T-helper 1 cell (primary cell): ENCODE measurements at places on chromosomes 2 and 18.

DNA sequence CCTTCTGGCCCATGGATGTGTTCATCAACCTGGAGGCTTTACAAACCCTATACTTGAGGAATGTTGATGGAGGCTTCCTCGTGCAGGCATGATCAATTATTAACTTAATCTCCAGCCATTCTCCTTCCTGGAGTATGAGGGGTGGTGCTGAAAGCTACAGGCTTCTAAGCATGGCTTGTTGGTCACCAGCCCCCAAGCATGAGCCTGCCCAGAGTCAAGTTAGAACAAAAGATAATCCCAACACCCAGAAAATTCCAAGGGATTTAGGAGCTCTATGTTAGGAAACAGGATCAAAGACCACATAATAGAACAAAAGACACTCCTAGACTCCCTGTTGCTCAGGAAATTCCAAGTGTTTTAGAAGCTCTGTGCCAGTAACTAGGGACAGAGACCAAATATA lies 63.1 kb downstream of the FAM171B start:
- DNase-seq = no peak

- no peak for DNase-seq
Observed at GRCh38 chr2:181308766-181309515, 148.2 kb upstream of the ITGA4 start.

DNA sequence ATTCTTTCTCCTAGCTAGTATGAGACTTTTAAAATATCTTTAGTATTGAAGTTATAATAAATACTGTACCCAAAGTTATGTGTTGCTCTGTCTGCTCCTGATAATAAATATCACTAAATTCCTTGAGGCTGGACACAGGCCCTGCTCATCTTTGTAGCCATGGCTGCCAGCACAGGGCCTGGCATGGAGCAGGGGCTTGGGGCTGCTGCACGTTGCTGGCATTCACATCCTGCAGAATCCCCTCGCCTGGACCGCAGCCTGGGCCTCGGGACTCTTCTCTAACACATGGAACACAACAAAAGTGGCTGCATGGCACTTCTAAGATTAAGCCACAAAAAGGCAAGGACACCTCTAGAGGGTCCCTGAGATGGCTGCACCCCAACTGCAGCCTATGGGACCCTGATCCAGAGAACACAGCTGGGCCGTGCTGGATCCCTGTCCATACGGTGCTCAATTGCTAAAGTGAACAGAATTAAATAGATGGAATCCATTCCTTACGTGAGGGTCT lies 477.5 kb upstream of the MYT1L start:
- DNase-seq = no peak

DNA sequence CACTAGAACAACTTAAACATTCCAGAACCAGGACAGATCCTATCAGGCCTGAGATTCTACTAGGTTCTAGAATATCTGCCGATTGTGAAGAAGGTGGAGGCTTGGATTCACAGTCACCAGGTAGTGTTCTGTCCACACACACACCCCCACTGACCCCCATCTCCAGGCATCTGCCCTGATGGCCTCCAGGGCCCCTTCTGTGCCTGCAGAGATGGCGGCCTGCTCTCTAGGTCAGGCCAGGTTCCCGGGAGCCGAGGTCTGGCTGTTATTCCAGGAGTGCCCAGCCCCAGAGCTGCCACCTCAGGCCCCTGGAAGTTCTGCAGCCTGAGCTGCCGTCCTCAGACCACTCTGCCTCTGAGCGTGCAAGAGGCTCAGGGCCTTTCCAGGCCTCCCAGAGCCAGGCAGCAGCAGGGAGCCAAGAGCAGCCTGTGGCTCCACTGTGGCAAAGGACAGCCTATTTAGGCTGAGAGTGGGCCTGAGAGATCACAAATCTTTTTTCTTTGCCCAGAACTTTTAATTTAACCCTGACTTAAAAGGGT lies 96.2 kb upstream of the ASAP2 start:
- DNase-seq = no peak

- DNase-seq = no peak
Observed at GRCh38 chr2:17617955-17618354, 77.5 kb downstream of the VSNL1 start.

- DNase-seq = no peak
Observed at GRCh38 chr2:172968061-172968469, 107.6 kb upstream of the MAP3K20 start.

DNA sequence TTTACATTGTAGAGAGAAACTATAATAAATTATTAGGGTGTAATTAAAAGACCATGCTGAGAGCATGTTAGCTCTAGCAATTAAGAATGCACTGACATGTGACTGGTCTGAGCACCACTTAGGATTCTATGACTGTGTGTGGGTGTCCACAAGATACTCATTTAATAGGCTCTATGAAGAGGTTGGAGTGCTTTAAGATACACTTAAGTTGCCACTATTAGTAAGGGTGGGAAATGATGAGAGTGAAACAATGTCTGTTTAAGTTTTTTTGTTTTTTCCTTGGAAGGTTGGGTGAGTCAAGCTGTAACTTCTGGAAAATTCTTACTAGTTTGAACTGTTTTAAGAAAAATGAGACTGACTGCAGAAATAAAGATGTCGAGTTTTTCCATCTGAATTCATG lies 1.8 kb upstream of the FAP start:
- no peak for DNase-seq

DNA sequence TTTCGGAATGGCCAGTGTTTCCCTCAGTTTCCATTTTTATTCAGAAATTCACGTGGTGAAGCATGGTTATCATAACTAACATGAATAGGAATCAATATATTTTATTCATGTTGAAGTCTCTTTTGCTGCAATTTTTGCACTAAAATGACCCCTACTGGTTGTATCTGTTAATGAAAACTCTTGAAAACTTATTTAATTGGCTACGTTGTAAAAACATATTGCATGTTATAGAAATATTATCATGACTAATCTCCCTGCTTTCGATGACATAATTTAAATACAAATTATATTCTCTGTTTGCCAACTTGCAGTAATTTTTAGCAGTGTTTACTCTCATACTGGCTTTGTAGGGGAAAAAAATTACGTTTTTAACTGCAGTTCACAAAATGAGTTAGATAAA lies 3.5 kb downstream of the CRIM1 start:
- DNase-seq = no peak

- no peak for DNase-seq
Observed at GRCh38 chr18:13811993-13812392, 12.0 kb upstream of the MC5R start.

DNA sequence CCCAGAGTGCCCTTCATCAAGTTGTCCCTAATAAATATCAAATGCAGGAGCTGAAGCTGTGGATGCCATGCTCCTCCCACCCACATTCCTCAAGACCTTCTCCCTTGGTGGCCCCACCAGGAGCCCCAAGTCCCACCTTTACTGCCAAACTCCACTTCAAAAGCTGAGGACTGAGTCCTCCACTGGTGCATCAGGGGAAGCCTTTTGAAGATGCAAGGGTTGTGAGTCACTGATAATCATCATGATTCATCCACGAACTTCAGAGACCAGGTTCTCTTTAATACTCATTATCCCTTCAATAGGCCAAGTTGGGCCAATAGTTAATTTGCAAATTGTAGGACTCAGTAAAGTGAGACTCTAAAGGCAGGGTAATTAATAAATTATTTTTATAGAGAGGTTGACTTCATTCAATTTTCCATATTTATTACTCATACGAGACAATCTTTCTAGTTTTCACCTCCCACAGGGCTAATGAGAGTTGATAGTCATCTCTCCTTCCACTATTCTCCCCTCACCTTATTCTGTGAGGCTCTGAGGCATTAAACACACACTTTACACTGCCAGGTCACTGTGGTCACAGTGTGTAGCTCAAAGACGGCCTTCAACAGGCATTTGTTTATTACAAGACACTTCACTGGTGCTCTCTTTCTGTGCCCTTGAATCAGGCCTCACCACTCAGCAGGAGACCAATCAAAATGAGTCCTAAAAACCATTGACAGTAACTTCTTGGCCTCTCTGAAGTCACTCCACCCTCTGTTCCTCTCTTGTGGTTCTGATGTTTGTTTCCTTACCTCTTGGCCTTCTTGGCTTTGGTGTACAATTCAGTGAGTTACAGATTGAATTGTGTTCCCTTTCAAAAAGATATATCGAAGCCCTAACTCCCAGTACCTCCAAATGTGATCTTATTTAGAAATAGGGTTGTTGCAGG lies 99.9 kb downstream of the TRIB2 start:
- DNase-seq = no peak

DNA sequence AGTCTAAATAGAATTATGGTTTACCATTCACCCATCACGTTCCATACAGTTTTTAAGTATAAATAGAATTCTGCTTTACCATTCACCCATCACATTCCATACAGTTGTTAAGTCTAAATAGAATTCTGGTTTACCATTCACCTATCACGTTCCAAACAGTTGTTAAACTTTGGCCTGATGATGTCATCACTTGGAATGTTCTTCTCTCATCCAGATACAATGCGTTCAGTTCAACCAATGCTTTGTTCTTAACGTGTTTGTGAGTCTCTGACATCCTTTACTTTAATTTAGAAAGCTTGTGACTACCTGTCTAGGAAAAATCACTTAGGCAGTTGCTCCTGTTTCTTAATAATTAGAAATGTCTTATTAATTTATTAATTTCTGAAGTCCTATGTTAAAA lies 236.3 kb upstream of the RASGRP3 start:
- DNase-seq = no peak

DNA sequence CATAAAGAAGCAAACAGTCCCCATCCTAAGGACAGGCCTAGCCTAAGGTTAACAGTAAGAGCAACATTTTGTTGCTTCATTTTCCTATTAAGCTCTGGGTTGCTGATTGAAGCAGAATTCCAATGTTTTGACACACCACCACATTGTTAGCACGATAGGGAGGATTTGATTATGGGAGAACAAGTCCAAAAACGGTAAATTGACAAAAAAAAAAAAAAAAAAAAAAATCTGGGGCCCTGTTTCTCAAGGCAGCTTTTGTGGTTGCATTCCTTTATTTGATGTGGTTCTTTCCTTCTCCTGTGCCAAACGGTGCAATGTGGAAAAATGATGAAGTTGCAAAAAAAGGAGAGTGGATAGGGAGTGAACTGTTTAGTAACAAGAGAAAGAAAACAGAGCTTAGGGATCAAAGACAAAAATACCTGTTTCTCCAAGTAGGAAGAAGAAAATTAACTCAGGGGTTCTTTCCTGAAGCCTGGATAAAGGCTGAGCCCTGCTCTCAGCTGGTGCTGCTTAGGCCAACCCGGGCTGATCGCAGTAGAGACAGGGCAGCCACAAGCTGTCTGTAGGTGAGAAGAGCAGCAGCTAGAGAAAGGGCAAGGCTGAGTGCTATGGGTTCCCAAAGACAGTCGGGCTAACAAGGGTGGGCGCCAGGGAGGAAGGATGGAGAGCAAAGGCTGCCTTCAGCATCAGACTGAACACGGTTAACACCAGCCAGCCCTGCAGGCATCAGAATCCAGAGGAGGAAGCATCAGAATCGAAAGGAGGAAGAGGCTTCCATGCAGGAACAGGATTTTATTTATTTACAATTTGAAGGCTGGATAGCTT lies 167.8 kb upstream of the FOSL2 start:
- no peak for DNase-seq

GRCh38 chr18:67862069-67862468 lies 345.5 kb upstream of the DSEL start:
- DNase-seq = no peak

DNA sequence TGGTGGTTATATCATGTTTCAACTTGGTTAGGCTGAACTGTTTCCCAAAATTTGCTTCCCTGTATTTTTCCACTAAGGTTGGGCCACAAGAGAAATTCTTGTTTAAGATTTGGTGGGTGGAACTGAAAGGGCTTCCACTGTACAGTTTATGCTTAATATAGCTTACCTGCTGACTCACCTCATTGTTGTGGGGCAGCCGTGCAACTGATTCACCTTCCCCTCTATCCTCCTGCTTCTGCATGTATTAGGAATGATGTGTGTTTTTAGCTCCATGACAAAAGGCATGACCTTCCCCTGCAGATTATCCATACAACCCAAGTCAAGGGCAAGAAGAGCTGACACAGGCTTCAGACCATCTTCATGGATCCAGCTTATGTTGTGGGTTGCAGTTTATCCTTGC lies 98.4 kb upstream of the GULP1 start:
- DNase-seq = no peak

DNA sequence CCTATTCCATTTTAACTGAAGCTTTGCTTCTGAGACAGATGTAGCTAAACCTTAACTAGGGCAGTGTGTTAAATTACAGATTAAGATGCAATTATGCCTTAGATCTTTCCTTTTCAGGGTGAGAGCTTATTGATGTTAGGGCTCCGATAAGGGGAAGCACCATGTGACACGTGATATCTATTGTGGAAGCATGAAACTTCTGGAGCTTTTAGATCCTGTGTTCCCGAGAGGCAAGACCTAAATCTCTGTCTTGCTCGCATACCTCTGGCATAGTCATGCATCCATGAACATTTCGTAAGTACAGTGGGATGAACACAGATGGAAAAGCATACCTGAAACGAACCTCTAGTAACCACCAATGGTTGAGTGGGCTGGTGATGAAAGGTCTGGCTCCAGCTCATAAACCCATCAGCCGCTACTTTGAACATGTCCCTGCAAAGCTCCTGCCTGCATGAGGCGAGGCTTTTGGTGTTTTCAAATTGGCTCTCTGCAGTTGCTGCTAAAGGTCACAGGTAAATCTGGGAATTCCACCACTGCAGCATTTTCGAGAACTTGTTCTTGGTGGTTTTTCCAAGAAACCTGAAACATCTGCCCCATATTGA lies 3.7 kb upstream of the NRP2 start:
- no peak for DNase-seq

DNA sequence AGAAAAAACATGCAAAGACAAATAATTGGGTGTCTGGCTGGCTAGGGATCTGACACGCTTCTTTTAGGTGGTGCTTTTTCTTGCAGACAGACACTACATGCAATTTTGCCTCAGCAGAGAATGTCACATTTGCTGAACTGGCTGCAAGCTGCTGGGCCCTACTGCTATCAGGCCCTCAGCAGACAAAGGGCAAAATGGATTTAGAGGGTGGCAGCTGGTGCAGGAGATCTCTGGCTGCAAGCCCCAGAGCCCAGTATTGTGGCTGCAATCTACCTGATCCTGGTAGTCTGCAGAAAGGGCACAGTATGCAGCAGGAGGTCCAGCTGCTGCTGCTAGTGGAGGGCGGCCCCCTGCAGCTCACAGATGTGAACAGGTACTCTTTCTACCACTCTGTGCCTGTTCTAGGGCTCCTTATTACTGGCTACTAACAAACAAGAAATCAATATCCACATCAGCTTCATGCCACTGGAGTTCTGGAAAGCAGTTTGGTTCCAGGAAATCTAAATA lies 796.7 kb upstream of the CELF4 start:
- DNase-seq = no peak

DNA sequence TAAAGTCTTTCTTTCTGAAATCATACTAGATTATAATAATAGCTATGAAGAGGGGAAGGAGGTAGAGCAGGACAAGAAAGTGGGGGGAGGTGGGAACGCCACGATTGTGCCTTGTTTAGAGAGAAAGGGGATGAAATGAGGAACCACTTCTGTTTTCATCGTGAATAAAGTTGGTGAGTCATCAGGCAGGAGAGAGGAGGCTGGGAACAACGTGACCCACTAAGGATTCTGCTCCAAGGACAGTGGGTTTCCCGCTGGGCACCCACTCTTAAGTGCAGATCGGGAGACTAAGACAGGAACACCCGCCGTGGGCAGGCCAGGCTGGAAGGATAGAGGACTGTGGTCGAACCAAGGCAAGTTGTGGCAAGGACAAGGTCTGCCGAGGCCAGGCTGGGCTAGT lies 158.2 kb downstream of the L3MBTL4 start:
- no peak for DNase-seq

GRCh38 chr2:223148516-223148915 lies 96.5 kb downstream of the KCNE4 start:
- DNase-seq = no peak

GRCh38 chr2:145012806-145013205 lies 492.9 kb upstream of the ZEB2 start:
- DNase-seq = no peak

GRCh38 chr2:132651115-132652045 lies 18.6 kb downstream of the LYPD1 start:
- DNase-seq = no peak
